Activated CD8-positive, alpha-beta memory T cell treated with anti-CD3 and anti-CD28 coated beads for 48 hours (primary cell): ENCODE measurements at places on chromosomes 4 and X.

DNA sequence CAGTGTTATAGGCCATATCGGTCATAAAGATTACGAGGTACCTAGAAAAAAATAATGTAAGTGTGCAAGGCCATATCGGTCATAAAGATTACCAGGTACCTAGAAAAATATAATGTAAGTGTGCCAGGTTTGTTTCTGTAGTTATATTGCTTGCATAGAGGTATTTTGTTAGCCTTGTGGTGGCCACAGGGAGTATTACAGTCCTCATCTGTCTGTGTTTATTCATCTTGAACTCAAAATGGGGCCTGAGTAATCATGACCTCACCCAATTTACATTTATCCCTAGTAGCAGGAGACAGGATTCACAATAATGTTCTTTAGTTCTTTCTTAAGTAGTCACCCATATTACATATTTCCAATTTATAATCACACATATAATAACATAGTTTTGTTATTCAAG, 459.7 kb downstream of the MID1IP1 start:
- no peak for DNase-seq

GRCh38 chr4:112277220-112277619, 8.5 kb downstream of the TIFA start:
- no peak for DNase-seq

DNA sequence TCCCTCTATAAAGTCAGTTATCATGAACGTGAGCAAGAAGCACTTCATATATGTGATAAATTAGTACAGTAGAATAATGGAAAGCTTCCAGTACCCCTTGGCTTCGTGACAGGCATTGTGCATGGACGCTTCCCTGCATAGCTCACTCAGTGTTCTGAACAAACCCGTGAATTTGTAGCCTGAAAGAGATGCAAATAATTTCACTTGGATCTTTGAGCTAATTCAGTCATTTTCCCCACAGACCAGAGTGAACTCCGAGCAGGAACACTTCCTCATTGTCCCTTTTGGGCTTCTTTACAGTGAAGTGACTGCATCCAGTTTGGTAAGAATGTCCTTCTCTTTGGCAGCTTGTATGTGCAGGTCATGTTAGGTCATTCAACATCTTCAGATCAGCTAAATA, 50.1 kb downstream of the ADD1 start:
- DNase-seq, result no peak

- DNase-seq, result no peak
Observed at GRCh38 chrX:40446921-40447320, 133.8 kb upstream of the ATP6AP2 start.

DNA sequence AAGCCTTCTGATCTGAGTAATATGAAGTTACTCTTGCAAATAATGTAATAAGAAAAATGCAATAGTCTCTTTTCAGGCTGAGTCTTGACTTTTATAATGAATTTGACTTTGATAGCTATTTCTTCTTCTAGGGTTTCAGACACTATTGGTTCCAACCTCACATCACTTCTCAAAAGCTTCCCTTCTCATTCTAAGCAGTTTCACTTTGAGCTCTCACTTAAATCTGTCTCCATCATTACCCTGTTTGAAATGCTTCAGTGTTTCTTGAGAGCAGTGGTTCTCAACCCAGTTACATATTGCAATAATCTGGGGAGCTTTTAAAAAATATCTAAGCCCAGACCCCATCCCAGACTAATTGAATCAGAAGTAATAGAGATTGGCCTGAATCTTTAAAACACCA, 40.5 kb upstream of the BMP2K start:
- no peak for DNase-seq

DNA sequence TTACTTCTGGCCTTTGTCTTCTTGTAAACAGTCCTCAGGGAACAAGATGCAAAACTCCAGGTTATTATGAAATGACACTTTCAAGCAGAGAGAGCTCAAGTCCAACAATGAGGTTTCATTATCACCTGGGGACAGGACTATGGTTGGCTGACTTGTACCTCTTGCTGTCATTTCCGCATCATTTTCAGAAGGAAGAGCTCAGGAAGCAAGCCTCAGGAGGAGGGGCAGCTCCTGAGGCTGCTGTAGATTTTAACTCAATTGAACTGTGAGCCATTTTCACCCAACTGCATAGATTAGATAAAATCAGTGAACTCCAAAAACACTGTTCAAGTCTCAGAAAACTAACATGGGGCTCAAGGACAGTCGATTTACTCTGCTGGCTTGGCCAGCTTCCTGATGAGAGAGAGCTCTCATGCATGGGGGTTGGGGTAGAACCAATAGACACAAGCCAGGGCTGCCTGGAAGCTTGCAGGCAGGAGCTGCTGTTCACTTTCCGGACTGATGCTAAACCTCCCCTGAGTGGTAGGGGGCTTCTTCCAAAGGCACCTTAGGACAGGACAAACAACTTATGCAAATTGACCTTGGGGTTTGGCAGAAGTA, 23.6 kb downstream of the TMEM255A start:
- no peak for DNase-seq
